ENCODE measurements at places on chromosomes 12 and 14. TPM values are rescaled to one million over a fixed set of nuclear protein-coding genes. Genes with fewer than 3 reads are reported as not detected.
A peak's percentile ranks its signal among the peaks of the same experiment; 100 is the strongest.

- no peak for DNase-seq
Observed at GRCh38 chr14:105216490-105217247, 31.7 kb upstream of the BTBD6 start.

Gene PKP2
- 4.5 TPM for total RNA-seq

- no peak for DNase-seq
Observed at GRCh38 chr14:59240356-59240755, 51.9 kb downstream of the DAAM1 start.

GRCh38 chr14:50425816-50426215, 29.1 kb upstream of the CDKL1 start:
- DNase-seq: no peak

DNA sequence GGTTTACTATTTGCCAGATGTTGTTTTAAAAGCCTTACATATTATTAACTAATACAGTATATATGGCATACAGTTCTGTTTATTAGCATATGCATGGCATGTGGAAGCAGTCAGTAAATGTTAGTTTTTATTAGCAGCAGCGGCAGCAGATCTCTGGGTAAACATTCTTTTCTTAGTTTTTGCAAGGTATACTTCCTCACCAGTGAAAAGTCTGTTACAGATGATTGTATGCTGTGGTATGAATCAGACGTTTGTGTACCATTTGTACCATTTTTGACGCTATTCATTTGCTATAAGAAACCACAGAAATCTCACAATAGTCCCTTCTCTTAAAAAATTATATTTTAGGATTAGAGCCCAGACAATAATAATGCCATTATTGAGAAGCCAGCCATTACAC, 17.8 kb downstream of the STK38L start:
- DNase-seq: no peak

GRCh38 chr12:62581288-62582064, 114.8 kb downstream of the MON2 start:
- peak; percentile 72 for DNase-seq

DNA sequence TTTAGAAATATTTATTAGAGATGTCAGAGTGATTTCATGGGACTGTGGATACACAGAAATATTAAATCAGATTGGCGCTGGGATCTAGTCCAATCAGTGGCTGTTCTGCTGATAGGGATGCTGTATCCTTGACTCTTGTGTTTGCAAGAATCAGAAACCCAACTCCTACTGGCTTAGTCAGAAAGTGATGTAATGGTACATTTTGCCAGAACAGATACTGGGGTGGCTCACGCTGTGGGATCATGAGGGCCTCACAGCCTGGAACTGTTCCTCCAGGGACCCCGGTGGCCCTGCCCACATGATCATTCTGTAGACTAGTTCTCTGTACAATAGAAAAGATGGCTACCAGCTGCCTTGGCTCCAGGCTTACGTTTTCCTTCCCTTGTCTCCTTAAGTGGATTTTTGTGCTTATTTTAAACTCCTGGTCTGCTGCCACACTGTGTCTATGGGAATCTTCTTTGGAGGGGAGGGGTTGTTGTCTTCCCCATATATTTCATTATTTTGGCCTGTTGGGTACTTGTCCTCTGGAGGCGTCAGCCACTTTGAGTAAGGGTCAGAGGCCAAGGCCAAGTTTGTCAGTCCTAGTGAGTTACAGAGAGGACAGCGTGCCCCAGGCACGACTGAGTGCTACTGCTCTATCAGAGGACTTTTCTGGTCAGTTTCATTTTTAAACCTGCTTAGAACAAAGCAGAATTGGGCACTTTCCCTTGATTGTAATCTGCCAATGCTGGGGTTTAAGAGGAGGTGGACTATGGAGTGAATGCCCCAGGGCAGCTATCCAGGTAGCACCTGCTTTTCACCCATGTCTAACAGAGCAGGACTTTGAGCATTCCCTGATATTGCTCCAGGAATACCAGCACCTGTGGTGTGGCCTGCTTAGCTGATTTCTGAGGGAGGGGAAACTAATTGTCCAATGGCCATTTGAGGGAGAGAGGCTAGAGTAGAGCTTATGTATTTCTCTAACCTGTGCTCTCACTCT, 164.3 kb downstream of the SLC5A8 start:
- DNase-seq: no peak

DNA sequence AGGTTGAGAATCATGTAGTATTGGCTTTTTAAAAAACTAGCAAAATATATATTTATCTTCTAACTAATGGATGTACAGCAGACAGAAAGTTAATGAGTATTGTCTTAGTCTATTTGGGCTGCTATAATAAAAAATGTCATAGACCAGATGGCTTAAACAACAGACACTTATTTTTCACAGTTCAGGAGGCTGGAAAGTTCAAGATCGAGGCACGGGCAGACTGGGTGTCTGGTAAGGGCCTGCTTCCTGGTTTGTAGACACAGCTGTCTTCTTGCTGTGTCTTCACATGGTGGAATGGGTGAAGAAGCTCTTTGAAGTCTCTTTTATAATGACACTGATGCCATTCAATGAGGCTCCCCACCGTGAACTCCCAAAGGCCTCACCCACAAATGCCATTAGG, 70.1 kb upstream of the KRR1 start:
- DNase-seq: peak; percentile 95

- no peak for DNase-seq
Observed at GRCh38 chr12:49404956-49405355, 37.7 kb downstream of the SPATS2 start.

- no peak for DNase-seq
Observed at GRCh38 chr14:100891051-100891450, 12.5 kb downstream of the RTL1 start.

Gene NGB
- total RNA-seq: not detected

DNA sequence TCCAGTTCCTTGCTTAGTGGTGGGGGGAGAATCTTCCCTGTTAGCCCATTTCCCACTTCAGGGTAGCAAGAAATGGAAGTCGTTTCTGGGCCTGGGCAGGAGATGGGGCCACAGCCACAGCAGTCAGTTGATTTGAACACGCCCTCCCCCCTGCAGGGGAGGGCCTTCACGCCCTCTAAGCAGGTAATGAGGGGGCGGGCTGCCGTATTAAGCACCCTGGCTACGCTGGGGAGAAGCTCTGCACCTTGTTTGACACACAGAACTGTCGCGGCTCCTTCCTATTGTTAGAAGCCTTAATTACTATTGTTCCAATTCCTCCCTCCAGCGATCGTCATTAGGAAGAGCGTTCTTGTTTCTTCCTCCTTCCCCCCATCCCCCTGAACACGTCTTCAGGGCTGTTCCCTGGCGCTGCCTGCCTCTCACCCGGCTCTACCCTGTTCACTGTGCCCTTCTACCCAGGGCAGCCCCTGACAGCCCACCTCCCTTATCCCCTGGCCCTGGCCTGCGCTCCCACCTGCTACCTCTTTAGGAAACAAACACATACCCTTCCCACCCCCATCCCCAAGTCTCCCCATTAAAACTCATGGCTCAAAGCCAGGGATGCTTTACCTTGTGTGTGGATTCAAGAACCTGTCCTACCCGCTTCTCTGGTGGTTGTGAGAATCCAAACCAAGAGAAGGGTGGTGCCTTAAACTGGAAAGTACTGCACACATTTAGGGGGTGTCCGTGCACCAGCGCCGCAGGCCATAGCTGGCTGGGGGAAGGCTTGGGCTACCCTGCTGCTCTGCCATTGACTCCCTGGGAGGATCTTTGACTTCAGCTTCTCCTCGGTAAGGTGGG, 137.6 kb downstream of the TSPAN9 start:
- DNase-seq: no peak

Gene MEG3
- 8.0 TPM for total RNA-seq

Gene SNAPC1
- total RNA-seq: 5.6 TPM

DNA sequence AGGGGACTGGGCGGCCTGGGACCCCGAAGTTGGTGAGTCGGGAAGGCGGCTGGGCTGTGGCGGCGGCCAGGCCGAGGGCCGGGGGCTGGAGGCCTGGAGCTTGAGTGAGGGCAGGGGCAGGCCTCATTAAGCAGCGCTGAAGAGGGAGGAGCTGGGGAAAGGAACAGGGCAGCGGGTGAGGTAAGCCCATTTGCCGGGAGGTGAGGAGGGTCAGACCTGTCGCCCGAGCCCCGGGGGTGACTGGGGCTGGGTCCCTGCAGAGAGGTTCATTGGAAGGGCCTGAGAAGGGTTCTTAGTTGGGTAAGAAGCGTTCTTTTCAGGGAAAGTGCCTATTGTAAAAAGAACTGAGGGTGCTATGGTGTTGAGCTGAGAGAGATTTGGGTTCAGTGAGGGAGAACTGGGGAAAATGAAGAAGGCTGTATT, 441 bp downstream of the RAB5B start:
- DNase-seq: no peak

- peak; percentile 40 for DNase-seq
Observed at GRCh38 chr12:53190108-53190729, 9.5 kb upstream of the CSAD start.

- peak; percentile 71 for DNase-seq
Observed at GRCh38 chr12:91224401-91224800, 41.8 kb upstream of the DCN start.

DNA sequence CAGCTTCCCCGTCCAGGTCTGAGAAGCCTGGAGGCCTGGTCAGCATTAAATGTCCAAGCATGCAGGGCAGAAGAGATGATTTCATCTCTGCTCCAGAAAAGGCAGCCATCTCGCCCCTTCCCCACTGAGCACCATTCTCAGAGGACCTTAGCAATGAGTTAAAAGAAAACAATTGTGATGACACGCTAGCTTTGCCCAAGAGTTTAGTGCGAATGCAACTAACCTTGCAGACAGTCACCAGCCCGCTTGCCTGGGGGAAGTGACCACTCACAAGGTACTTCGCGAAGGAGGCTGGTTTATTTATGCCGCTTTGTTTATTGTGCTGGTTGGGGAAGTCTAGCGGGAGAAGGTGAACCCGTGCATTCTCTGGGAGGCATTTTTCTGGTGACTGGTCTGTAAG, 170.7 kb downstream of the RBM19 start:
- no peak for DNase-seq

DNA sequence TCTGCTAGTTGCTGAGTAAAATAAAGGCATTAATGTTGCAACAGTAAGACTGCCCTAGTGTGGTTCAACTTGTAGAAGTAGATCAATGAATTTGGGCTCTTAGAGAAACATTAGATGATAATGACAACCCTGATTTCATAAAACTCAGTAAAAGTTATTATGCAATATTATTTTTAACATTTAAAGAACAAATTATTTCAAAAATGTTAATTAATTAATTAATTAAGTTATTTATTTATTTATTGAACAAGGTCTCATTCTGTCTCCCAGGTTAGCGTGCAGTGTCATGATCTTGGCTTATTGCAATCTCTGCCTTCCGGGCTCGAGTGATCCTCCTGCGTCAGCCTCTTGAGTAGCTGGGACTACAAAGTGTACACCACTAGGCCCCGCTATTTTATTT, 1016.4 kb downstream of the VRK1 start:
- DNase-seq: no peak

- DNase-seq: peak; percentile 76
Observed at GRCh38 chr12:108338915-108339657, at the start of gene CMKLR1. Gene CMKLR1 (minus strand): TSS chr12:108339311. CDS start chr12:108293591, 45,720 bp downstream.

Gene TAS2R14
- 13.5 TPM for total RNA-seq

- DNase-seq: no peak
Observed at GRCh38 chr14:28901631-28902030, 135.0 kb downstream of the FOXG1 start.

GRCh38 chr14:92529903-92530302, 16.3 kb downstream of the RIN3 start:
- DNase-seq: no peak

Gene FBLN5
- total RNA-seq: 79.4 TPM

Gene SYNJ2BP
- 32.4 TPM for total RNA-seq

Gene PSMC6
- 165 TPM for total RNA-seq

Gene PLEKHD1
- total RNA-seq: not detected

DNA sequence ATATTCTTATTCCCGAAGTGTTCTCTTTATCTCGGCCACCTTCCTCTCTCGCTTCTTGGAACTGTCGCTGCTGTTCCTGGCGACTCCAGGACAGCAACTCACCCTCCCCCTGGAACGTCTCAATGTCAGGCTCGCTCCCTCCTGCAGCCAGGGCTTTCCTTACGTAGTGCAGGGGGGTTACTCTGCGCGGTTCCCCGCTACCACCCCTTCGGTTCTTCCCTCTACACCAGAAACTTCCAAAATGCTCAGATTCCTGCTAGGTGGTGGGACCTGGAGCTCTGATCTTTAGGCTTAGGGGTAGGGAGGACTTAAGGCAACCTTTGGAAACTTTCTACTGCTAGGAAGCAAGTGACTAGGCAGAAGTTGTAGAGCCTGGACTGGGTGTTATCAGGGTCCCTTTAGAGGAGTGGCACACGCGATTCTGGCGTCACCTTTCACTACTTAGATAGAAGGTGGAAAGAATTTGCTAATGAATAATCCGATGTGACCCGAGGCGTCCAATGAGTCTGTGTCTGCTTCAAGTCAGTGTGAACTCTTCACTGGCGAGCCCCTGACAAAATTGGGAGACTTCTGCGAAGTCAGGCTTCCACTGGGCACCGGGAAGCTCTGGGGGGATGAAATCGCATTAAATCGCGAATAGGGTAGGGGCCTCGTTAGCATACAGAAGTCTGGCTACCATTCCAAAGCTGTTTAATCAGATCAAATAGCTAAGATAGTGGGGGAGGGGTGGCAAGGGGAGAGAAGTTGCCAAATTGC, 900 bp upstream of the DPF3 start:
- DNase-seq: peak; percentile 34
